Activated CD4-positive, CD25-positive, alpha-beta regulatory T cell treated with anti-CD3 and anti-CD28 coated beads, Interleukin-2, amount 50 U/mL, for 24 hours (primary cell): ENCODE measurements at places on chromosomes 4 and X.

DNA sequence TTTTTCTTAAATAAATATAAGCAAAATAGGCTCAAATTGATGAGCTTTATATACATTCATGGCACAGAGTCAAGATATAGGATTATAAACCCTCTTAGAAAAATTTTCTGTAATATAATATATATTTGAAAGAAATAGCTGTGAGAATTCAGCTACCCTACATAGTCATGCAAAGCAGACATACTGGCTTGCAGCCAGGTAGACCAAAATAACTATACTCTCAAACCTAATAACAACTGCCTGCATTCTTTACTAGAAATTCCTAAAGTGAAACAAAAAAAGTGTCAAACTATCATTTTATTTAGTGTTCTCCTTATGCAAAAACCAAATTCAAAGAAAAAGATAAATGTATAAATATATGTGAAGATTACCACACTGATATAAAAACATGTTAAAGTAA lies 1390.2 kb downstream of the C4orf33 start:
- no peak for ATAC-seq

GRCh38 chr4:75370576-75370975 lies 143.6 kb downstream of the RCHY1 start:
- no peak for ATAC-seq

DNA sequence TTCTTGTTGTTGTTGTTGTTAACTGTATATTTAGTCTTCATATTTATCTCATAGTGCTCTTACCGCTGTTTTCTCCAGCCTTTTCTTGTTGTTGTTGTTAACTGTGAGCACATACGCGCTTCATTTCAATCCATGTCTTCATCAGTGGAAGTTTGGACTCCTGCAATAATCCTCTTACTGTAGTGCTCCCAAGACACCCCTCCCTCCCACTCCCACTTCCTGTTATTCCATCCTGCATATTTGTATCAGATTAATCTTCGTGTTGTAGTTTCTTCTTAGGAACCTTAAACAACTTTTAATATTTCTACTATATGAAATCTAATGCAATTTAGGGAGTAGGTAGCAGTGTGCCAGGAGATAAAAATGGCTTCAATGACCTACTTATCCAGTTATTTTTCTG lies 674.8 kb downstream of the RAPGEF2 start:
- ATAC-seq: no peak

DNA sequence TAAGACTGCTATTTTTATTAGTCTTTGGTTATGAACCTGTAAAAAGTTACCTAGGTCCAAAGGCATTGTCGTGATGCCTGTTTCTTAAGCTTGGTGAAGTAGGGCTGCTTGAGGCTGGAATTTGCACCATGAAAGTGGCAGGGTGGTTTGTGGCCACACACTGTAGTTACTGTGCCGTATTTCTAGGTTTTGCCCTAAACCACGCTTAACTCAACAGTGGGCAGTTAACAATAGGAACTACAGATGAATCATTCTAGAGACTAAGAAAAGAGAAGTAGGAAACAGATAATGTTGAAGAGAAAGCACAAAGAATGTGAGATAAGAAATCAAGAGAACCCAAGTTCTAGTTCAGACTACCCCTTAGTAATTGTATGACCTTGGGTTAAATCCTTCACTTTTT lies 11.5 kb downstream of the ETNPPL start:
- no peak for ATAC-seq

DNA sequence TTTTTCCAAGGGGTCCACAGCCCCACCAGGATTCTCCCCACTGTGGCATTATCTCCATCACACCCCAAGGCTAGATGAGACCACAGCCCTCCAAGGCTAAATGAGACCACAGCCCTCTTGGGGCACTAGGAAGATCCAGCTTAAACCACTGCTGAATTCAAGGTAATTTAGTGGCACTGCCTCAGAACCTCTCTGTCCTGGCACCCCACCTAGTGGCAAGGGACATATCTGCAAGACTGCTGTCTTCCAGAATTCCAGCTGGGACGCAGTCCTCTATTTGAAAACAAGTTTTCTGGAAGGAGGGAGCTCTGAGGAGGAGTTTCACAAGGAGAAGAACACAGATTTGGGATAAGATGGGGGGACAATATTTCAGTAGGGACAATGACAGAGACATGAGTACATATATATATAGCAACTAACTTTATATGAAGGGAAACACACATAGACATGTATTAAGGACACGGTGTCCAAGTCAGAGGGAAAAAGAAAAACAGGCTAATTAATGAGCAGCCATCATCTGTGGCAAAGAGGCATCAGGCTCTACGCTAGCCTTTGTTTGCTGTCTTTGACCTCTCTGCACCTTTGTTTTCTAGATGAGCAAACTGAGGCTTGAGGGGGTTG lies 9.3 kb downstream of the CETN2 start:
- ATAC-seq: no peak

- ATAC-seq: no peak
These were observed 89.0 kb upstream of the GC start for GRCh38 chr4:71872767-71873415.

- no peak for ATAC-seq
These were observed 277.6 kb upstream of the DIAPH2 start for GRCh38 chrX:96407072-96407471.

DNA sequence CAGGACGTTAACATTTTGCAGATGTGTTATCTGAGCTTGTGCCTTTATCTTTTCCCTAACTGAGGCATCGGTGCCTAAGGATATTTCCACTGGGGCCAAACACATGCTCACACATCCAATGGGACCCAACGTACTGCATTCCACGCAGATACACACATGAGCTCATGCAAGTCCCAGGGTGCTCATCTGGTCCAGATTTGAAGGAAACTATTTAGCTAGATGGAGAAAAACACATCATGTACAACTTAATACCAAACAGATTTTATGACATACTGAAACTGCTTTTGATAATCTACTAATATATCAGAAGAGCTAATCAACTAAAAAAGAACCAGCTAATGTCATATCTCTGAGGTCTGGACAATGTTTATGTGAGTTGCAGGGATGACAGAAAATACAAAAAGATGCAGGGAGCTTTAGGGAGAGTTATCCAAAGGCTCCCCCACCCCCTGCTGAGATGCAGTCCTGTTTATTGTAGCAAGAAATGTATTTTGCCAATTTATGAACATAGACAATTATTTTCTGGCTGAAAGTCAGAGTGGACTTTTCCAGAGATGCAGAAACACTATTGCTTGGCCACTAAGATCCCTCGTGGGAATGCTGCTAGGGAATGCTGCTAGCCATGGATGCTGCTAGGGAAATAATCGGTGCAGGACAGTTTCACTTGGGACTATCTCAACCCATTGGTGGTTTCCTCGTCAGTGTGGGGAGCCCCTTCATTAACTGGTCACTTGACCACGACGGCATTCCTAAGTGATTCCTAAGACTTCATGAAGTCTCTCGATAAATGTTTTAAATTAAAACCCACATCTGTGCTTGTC lies 172.8 kb downstream of the SMIM20 start:
- ATAC-seq: no peak

GRCh38 chr4:8552024-8552423 lies 28.2 kb upstream of the GPR78 start:
- ATAC-seq: no peak

GRCh38 chrX:134929808-134930207 lies 61.0 kb upstream of the SMIM10 start:
- peak; percentile 97 for ATAC-seq

GRCh38 chr4:78068481-78068880 lies 11.4 kb downstream of the FRAS1 start:
- ATAC-seq: no peak

GRCh38 chr4:142516686-142517526 lies 329.2 kb downstream of the INPP4B start:
- ATAC-seq: no peak

DNA sequence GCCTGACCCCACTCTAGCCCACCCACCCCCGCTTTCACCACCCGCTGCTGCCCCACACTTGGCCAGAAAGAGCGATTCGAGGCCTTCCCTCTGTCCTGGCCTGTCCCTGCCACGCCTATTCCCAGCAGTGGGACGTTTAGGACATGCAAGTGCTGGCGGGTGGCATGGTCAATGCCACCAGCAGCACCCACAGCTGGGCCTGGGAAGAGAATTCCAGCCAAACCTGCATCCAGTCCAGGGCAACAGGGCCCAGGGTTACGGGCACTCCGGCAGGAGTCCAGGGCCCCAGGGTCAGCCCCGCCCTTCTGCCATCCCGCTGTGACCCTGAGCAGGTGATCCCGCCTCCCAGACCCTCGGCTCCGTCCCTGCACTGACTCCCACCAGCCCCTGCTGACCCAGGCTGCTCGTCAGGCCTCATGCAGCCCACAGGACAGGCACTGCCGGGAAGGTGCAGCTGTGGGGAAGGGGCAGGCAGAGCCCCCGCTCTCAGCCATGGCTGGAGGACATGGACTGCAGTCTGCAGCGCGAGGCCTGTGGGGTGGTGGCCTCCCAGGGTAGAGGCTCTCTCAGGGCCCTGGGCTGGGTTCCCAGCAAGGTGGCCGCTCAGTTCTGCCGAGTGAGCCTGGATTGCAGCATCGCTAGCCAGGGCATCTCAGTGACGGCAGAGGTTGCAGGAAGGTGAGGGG lies 6.8 kb upstream of the HTRA3 start:
- ATAC-seq: no peak

GRCh38 chrX:23784470-23785331 lies 1.7 kb downstream of the SAT1 start:
- ATAC-seq: no peak

GRCh38 chr4:12729384-12729783 lies 754.8 kb downstream of the RAB28 start:
- no peak for ATAC-seq

DNA sequence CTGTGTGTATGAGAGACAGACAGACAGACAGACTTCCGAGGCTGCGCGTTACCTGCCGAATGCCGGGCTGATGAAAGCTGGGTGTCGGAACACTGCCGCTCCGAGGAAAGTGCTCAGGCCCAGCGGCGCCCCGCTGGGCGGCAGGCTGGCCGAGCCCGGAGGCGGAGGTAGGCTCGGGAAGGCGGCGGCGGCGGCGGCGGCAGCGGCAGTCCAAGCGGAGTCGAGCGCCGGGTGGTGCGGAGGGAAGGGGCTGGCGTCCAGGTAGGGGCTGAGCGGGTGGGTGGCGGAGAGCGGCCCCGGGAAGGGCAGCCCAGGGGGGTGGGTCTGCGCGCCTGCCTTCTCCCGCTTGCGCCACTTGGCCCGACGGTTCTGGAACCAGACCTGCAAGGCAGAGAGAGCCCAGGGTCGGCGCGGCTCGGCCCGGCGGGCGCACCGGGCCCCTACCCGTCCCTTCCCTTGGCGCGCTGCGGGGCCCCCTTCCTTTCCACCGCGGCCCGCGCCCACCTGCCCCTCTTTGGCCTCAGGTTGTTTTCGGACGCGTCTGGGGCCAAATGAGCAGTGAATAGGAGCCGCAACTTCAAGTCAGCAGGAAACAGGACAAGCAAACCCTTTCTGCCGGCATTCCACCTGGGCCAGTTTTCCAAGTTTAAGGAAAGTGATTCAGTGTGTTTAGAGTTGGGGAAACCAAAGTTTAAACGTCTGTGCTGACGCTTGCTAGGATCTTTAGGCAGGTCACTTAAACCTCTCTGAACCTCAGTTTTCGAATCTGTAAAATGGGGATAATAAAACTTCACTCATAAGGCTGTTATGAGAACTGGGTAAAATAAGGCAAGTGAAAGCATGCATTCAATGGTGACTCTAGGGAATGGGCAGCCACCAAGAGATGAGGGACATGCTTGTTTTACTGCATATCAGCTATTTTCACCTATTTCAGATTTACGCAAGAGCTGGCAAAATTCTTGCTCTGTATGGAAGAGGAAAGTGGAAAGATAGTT lies 8.4 kb downstream of the ARX start:
- no peak for ATAC-seq

DNA sequence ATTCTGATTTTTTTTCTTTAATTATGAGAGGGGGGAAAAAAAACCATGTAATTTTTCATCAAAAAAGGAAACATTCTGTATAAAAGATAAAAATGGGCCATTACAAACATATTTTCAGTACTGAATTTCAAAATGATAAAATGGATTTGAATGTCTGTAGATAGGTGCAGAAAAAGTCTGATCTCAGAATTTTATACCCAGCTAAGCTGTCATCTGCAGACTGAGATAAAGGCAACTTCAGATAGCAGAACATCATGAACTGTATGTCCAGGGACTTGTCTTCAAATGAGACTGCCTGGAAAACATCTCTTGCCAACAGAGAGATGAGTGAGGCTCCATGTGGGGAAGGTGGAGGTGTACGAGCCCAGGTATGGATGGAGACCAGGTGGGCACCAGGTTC lies 118.5 kb upstream of the PSAPL1 start:
- no peak for ATAC-seq

DNA sequence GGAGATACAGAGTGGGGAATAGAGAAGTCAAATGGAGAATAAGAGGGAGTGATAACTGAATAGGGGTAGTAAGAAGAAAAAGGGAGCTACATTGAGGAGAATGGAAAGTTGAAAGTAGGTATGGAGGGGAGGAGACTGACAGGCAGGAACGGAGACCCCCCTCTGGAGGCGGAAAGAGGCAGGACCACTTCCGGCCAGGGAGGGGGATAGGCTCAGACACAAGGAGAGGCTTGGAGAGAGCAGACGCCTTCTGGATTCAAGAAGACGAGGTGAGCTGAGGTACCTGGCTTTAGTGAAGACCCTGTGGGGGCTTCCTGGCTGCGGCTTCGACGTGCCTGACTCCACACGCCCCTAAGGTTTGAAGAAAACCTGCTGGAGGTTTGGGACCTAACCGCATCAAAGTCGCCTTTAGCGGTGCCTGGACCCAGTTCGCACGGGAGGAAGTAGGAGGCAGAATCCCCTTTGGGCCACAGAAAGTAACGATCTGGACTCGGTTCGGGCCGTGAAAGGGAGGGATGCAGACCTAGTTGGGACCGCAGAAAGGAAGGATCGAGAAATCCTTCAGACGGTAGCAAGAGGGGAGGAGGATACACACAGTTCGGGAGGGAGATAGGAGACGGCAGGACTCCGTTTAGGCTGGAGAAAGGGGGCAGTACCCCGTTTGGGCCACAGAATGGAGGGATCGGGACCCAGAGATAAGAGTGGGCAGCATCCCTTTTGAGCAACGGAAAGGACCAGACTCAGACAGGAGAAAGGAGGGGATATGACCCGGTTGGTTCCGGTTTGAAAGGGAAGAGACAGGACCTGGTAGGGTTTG lies at the start of gene TRO:
Gene TRO (plus strand): TSS at position 215 of the 817 bp plus-strand sequence. CDS start 1,423 bp downstream, outside the sequence.
- no peak for ATAC-seq
